ENCODE measurements at places on chromosomes 6 and 20.

DNA sequence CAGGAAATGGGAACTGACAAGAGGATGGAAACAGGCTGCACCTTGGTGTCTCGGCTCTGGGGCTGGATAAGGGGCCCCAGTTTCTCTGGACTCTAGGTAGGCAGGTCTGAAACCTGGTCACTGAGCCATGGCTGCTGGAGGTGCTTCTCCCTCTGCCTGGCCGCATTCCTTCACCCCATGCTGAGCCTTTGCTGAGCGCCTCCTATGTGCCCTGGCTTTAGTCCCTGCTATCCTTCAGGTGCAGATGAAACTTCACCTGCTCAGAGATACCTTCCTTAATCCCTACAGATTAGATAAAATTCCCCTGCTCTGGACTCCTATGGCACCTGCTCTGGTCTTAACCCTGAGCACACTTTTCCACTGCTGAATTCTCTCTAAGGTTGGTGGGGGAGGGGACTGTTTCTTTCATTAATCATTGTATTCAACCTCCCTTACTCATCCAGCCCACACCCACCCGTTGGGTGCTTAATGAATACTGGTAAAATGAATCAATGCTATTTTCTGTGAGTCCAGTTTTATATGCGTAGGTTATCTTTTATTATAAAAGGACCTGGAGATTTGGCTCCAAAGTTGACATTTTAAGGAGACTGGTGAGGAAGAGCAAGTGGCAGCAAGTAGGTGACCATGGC, 19.3 kb downstream of the MYLK4 start:
- no peak for DNase-seq

GRCh38 chr20:35215066-35215956, 11.2 kb upstream of the MMP24 start:
- DNase-seq = no peak

GRCh38 chr6:137904822-137905617, 38.0 kb downstream of the TNFAIP3 start:
- DNase-seq = peak; percentile 33

GRCh38 chr6:91824331-91824730, 1237.5 kb upstream of the MAP3K7 start:
- DNase-seq = no peak

- DNase-seq = no peak
Observed at GRCh38 chr6:8041913-8042583, 22.1 kb downstream of the BLOC1S5 start.

DNA sequence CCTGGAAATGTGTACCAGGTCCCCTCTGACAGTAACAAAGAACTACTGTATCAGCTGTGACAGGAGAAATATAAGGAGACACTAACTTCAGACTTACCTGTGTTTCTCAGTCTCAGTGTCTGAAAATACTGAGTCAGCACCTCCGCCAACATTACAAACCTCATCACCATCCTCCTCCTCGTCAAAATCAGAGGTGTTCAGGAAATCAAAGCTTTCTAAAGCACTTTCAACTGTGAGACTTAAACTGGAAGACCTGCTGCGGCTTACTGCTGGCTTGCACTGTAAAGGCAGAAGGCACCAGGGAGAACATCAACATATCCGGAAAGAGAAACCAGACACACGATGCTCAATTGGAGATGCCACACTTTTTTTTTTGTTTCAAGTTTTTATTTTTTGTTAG, 40.3 kb upstream of the ARMH2 start:
- DNase-seq = no peak

DNA sequence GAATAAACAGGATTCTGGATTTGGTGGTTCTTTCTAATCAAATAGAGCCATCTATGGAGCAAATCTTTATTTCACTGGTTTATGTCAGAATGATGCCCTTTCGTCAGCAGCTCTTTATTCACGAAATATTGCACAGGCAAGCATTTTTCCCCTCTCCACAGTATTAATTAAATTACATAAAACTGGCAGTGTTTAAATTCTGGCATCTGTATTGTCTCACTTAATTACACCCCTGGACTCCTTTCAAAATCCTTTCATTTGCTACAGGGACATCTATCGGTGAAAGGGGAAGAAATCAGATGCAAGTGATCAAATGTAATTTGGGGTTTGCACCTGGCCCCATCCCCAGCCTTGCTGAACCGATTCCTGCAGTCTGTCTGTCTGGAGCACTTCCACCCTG, 801.9 kb downstream of the QKI start:
- no peak for DNase-seq

GRCh38 chr20:41001497-41001896, 27.1 kb upstream of the TOP1 start:
- no peak for DNase-seq

DNA sequence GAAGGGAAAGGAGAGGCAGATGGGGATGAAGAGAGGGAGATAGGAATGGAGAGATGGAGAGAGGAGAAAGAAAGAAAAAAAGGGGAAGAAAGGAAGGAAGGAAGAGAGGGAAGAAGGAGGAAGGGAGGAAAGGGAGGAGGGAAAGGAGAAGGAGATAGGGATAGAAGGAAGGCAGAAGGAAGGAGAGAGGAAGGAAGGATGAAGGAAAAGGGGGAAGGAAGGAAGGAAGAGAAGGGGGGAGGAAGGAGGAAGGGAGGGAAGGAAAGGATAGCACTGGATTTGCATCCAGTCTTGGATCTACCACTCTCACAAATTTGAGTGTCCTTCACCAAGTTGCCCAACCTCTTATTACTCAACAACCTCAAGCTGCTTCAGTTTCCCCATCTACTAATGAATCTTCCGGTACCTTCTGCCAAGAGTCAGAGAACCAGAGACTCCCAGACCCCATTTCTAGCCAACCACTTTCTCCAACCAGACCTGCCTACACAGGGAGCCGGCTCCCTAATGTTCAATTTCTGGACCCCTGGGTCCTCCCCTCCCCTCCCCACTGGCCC, 79.7 kb upstream of the FOXP4 start:
- no peak for DNase-seq

DNA sequence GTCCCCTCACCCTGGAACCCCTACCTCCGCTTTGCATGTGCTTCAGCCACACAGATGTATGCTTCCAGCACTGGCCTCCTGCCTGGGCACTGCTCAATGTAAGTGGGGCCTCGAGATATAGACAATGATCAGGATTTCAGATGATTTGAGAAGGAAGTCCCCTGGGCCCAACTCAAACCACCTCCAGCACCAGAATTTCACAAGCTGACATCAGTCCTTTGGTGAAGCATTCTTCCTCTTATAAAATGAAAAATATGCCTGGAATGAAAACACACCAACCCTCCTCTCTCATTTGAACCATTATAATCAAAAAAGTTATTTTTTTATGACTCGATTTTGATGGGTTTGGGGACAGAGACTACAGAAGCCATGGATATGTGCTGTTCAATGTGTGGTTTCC, 48.5 kb downstream of the BTBD3 start:
- DNase-seq = no peak

Measured in stimulated activated CD4-positive, alpha-beta T cell treated with anti-CD3 and anti-CD28 coated beads, TNF-alpha, amount 100 ng/mL, for 1 hour (primary cell).